GM04503 (cell line): ENCODE measurements at places on chromosomes 16 and 17.

- no peak for DNase-seq
Observed at GRCh38 chr17:59428916-59429485, 97.5 kb downstream of the YPEL2 start.

DNA sequence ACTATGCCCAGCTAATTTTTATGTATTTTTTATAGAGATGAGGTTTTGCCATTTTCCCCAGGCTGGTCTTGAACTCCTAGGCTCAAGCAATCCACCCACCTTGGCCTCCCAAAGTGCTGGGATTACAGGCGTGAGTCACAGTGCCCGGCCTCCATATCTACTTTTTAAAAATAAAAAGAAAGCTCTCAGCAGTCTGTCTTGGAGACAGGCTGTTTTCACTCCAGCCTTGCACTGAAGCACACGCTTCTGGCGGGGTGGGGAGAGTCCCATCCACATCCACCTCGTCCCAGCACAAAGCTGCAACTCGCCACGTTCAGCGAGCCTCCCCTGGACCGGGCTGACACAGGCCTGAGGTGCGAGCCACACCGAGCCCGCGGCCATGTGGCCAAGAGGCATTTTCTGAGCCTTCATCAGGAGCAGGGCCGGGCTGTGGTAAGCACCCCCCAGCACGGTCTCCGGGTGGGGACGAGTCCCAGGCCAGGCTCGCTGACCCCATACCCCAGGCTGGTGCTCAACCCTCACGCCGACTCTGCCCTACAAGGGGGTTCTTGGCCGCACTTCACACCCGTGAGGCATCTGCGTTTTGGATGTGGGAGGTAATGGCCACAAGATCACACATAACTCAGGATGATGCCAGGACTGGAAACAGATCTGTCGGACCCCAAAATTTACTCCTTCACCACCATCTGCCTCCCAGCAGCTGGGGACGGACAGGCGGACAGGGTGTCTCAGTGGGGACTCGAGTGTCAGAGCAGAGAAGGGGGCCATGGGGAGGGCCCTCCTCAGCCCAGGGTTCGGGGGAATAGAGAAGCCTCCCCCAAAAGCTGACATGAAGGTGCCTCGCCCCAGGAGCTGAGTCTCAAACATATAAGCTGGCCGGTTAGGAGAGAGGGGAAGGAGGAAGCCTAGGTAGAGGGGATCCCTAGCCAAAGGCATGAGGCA is 28.6 kb downstream of the TBC1D16 start:
- DNase-seq = no peak

DNA sequence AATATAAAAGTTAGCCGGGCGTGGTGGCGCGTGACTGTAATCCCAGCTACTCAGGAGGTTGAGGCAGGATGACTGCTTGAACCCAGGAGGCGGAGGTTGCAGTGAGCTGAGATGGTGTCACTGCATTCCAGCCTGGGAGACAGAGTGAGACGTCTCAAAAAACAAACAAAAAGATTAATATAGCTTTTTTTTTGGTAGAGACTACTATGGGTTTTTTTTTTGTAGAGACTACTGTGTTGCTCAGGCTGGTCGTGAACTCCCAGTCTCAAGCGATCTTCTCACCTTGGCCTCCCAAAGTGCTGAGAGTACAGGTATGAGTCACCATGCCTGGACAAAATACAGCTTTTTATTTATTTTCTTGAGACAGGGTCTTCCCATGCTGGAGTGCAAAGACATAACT is 20.2 kb downstream of the ZNRF1 start:
- DNase-seq = no peak

DNA sequence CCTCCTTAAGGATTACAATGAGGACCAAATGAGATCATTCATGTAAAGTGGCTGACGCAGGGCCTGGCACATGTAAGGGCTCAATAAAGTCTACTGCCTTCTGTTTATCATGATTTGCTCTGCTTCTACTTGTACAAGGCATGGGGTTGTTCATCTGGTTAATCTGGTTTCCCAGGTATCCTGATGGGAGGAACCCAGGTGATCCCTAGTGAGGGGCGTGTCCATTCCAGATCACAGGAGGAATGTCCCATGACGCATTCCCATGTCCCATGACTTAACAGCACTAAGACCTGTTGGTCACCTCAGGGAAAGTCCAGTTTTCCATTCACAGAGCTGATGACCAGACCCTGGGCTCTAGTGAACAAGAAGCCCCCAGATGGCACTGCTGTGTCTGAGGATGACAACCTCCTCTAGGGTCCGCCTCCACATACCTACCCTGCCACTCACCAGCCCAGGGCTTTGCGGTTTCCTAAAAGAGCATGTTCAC is 11.5 kb upstream of the TPPP3 start:
- no peak for DNase-seq

DNA sequence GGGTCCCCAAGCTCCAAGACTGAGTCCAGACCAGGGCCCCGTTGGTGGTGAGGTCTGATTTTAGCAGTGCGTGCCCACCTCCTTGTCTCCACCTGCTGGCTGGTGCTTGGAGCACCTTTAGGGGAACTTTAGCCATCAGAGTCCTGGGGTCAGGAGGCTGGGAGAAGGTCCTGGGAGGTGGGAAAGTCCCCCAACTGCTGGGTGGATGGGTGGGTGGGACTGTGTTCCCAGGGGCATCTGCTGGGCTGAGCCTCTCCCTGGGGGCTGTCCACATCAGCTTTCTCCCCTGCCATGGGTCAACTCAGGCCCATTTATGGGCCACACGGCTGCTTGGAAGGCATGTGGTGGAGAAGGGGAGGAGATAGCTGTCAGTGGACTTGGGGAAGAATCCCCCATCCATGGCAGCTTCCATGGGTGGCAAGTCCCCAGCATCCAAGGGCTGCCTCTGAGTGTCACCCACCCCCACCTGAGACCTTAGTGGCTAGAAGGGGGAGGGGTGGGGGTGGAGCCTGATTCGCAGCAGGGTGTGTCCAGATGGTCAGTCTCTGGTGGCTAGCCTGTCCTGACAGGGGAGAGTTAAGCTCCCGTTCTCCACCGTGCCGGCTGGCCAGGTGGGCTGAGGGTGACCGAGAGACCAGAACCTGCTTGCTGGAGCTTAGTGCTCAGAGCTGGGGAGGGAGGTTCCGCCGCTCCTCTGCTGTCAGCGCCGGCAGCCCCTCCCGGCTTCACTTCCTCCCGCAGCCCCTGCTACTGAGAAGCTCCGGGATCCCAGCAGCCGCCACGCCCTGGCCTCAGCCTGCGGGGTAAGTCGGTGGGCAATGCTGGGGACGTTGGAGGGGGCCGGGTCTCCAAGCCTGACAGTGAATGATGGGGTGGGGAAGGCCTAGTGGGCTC is at the start of gene TRPV2:
TRPV2 (plus strand) TSS at position 541 of the 894 bp plus-strand sequence. CDS start 2,098 bp downstream, outside the sequence.
- no peak for DNase-seq

DNA sequence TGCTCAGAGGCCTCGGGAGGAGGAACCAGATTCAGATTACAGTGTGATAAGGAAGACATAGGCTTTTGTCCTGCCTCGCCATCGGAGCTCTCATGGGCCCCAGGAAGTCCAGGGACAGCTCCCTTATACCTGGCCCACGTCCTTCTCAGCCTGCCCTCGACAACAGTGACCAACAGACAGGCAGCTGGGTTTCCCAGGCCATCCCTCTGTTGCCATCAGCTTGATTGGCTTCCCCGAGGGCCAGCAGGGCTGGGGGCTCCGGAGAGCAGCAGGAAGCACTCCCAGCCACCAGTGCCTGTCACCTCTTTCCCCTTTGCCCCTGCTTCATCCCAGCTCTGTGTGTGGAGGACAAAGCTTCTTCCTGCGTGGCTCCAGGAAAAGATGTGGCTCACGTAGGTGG is 17.6 kb downstream of the CD300A start:
- DNase-seq = no peak

DNA sequence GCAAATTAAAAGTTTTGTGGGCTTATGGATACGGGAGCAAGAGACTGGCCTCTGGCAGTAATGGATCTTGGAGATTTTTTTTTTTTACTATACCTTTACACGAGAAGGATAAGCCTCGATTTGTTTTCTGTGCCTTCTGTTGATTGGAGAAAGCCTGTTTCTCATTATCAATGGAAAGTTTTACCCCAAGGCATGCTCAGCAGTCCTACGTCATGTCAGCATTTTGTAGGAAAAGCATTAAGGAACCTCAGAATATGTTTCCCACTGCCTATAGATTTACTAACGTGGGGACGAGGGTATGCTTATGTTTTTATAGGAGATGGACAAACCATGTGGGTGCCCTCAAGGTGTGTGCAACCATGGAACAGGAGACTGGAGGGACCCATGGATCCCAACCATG is 26.8 kb downstream of the CD300LG start:
- no peak for DNase-seq

DNA sequence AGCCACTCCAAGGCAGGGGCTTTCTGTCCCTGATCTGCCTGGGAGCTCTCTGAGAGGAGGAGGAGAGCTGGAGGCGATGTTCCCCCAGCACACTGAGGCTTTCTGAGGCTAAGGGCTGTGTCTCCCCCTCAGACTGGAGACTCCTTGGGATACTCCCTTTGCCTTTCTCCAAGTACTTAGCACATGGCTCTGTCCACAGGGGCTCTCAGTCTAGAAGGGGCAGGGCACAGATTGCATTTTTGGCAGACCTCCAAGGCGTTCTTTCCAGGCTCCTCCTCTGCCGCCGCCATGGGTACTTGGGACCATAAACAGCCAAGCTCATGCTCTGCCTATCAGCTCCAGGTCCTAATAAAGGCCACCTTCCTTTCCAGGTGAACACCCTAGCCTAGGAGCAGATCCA is 1.8 kb upstream of the GIP start:
- no peak for DNase-seq

- peak; percentile 78 for DNase-seq
Observed at GRCh38 chr16:12092544-12092921, 116.0 kb downstream of the SNX29 start.

DNA sequence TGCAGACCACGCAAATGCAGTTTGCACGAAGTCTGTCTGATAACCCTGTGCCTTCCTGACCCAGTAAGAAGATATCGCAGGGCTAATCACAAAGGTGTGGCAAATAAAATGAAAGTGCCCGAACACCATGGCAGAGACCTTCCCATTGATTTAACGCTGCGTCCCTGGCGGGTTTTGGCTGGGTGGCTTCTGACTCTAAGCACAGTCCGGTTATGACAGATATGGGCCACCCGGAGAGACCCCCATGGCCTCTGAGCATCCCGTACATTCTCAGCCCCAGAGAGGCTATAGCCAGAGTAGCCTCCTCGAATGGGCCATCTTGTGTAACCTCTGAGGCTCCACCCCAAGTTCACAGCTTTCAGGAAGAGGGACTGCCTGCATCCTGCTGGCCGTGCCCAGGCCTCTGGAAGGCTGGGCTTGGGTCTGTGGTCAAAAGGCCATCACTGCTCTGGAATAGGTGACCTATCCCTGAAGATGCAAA is 5.5 kb downstream of the FOXC2 start:
- no peak for DNase-seq

GRCh38 chr16:57039148-57039812 is 49.9 kb downstream of the NLRC5 start:
- peak; percentile 37 for DNase-seq

DNA sequence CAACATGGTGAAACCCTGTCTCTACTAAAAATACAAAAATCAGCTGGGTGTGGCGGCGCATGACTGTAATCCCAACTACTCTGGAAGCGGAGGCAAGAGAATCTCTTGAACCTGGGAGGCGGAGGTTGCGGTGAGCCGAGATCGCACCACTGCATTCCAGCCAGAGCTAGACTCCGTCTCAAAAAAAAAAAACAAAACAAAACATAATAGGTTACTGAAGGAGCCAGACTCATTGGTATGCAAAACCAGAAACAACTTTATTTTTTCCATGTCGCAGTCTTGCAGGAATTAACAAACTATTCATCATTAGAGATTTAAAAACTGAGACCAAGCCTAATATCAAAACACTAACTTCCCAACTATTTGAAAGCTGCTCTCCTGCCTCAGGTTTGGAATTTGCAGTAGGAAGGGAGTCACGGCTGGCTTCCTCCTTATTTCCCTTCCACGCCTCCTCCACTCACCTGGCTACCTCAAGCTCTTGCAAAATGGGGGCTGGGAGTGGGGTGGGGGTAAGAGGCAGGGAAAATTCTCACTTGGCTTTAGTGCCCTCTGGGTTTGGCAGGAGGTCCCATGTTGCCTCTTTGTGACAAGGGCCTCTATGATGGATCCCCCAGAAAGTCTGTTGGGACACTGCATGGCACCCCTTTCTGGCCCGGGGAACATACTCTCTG is 34.1 kb upstream of the MYH10 start:
- DNase-seq = no peak

- no peak for DNase-seq
Observed at GRCh38 chr16:74561626-74562025, 45.3 kb downstream of the GLG1 start.

DNA sequence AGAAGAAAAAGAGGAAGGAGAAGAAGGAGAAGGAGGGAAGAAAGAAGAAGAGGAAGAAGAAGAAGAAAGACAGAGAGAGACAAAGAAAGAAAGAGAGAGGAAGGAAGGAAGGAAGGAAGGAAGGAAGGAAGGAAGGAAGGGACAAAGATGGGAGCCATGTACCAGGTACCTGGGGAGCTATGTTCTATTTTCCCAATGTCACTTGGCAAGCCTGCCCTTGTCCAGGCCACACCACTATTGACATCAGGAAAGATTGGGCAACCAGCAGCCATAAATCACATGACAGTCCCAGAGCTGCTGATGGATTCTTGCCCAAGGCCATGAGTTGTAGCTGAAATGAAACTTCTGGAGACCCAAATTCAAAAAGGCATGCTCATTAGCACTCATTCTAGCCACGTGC is 2.7 kb upstream of the CES1 start:
- no peak for DNase-seq

DNA sequence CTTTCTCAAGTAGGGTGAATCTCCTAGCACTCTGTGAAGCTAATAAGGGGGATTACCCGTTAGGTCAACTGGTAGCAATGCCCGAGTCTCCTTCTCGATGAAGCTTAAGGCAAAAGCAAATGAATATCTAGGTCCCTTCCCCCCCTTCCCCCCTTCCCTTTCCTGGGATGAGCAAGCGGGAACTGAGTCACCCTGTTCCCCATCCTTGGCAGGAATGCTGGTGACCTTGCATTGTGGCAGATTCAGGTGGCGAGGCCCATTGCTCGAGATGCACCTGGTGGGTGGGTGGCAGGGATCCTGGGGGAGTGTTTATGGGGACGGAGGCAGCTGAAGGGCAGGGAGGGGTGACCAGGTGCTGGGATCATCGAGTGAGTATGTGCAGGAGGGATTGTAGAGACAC is 7.1 kb downstream of the NXPH3 start:
- DNase-seq = no peak

GRCh38 chr17:50146927-50147665 is 3.4 kb downstream of the PPP1R9B start:
- no peak for DNase-seq

- no peak for DNase-seq
Observed at GRCh38 chr16:22641131-22641628, 130.5 kb downstream of the NPIPB5 start.

DNA sequence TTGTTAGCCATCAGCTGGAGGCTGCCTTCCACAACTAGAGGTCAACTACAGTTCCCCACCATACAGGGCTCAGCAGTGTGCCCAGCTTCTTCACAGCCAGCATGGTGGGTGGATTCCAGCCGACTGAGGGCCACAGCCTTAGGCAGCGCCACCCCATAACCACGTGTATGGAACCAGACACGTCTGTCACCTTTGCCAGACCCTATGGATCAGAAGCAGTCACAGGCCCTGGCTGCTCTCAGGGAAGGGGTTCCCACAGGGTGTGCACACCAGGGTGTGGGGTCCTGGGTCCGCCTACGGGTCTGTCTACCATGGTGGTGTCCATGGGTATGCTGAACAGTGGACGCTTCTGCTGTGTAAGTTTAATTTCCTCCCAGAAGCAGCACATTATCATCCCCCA is 265.0 kb upstream of the FOXF1 start:
- no peak for DNase-seq

- DNase-seq = no peak
Observed at GRCh38 chr16:4501071-4501478, 24.9 kb downstream of the HMOX2 start.

GRCh38 chr17:78875363-78876093 is 27.5 kb downstream of the CEP295NL start:
- DNase-seq = no peak
